Stimulated activated CD4-positive, alpha-beta T cell treated with anti-CD3 and anti-CD28 coated beads, Interleukin-1b, Interleukin-23, amount 100 ng/mL, for 24 hours (primary cell): ENCODE measurements at places on chromosomes 5 and 9.

GRCh38 chr9:125990186-125990792 lies 243.1 kb downstream of the PBX3 start:
- DNase-seq = no peak

DNA sequence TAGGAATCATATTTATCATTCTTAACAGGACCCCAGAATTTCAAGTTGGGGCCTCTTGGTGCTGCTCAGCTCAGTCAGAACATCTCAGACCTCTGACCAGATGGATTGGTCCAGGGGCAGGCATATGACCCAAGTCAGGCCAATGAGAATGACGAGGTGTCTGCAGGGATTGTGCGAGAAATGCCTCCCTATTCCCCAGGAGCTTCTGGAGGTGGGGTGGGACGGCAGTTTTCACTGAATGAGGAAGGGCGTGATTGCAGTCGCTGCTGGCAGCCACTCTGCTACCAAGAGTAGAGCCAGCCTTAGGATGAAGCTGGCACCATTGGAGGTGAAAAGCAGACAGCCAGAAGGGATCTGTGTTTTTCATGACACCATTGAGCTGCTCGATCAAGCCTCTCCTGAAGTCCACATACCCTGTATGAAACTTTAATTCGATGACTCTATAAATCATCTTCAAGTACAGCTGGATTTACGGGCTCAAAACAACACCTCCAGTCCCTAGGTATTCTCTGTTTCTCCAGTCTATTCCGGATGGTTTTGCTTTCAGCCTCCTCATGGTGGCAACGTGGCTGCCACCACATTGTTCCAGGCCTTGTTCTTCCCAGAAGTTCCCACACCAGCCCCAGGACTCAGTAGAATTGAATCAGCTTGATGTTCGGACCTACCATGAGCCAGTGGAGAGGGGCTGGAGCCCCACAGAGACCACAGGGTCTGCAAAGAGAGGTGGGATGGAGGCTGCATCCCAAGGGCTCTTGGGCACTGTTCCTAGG lies 70.2 kb upstream of the ADAMTS2 start:
- DNase-seq = no peak

- no peak for DNase-seq
Observed at GRCh38 chr9:129542741-129543140, 78.2 kb downstream of the C9orf50 start.

DNA sequence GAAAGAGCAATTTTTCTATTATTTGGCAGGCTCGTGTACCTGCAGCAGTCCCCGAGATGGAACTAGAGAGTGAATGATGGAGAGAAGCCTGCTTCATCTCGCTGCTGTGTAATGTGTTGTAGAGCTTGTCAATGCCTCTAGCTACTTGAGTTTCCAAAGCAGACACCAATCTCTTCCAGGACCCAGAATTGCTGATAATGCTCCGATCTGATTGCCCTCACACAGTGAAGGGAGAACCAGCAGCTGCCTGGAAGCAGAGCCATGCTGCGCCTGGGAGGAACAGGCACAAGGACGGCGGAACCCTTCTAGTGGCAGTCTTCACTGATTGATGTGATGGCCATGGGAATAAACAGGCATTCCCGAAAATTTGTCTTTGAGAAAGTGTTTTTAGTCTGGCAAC lies 288.0 kb downstream of the ICE1 start:
- DNase-seq = no peak

- DNase-seq = no peak
Observed at GRCh38 chr9:109289186-109289585, 31.7 kb downstream of the EPB41L4B start.

GRCh38 chr5:73605223-73606087 lies 20.5 kb upstream of the ARHGEF28 start:
- no peak for DNase-seq

- no peak for DNase-seq
Observed at GRCh38 chr9:643966-644365, 197.5 kb upstream of the DMRT1 start.
